ENCODE measurements at places on chromosomes 6 and 20. TPM values are rescaled to one million over a fixed set of nuclear protein-coding genes. Genes with fewer than 3 reads are reported as not detected.

Gene LAMA2
- 120 TPM for total RNA-seq

Gene DDX43
- total RNA-seq = 0.80 TPM

Gene EIF6
- 59.7 TPM for total RNA-seq

Gene PEDS1
- 21.8 TPM for total RNA-seq

Gene LZTS3
- 13.2 TPM for total RNA-seq

Gene DYNLT2
- 1.1 TPM for total RNA-seq

Gene HLA-DQA1
- 8.3 TPM for total RNA-seq

Gene LPA
- total RNA-seq = not detected

Gene SLC4A11
- 0.68 TPM for total RNA-seq

Gene SOX18
- total RNA-seq = 39.4 TPM

Gene GINM1
- 59.4 TPM for total RNA-seq

Gene ZNF165
- 0.24 TPM for total RNA-seq

Gene TP53TG5
- 0.68 TPM for total RNA-seq

Gene IBTK
- total RNA-seq = 22.3 TPM

Gene SLC22A2
- total RNA-seq = not detected

Gene C6orf58
- total RNA-seq = not detected

Gene CST5
- total RNA-seq = not detected

Gene GPR6
- not detected for total RNA-seq

Gene GPR63
- total RNA-seq = 0.21 TPM
